NCI-H1417 treated with DMSO at 0.1 percent for 48 hours (cell line): ENCODE measurements at places on chromosomes 13 and 19.

- peak; percentile 52 for DNase-seq
Observed at GRCh38 chr19:54179921-54180461, 7.0 kb upstream of the TMC4 start.

DNA sequence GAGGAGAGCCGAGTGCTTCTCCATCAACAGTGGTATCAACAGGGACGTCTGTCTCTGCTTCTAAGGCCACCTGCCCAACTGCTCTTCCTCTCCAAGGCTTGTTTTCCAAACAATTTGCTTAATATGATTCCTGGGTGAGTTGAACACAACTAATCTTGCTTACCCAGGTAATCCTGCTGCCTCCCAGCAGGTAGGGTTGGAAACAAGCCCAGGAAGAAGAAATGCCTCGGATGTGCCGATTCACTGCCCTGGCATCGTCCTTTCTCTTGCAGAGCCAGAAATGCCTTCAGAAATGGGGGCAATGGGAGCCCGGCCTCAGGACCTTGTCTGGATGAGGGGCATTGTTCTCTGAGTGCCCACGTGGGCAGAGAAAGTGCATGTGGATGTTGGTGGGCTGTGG, 51.9 kb upstream of the C1QTNF9B start:
- no peak for DNase-seq

DNA sequence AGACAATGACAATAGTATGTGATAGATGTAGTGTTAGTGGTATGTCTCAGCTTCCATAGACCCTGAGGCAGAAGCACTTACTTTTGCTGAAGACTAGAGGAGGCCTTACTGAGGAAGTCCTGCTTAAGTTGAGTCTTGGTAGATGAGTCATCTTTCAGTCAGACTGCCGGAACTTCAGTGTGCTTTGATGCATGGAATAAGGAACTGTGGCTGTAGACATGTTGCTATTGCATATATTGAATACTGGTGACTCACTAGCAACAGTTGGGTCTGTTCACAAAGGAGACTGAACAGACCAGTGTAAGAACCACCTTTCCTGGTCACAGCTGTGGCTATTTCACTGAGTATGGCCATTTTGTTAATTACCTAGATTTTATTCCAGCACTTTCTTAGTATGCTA, 1000.6 kb downstream of the OLFM4 start:
- no peak for DNase-seq

- DNase-seq: no peak
Observed at GRCh38 chr13:67736646-67737420, 506.7 kb upstream of the PCDH9 start.

- no peak for DNase-seq
Observed at GRCh38 chr19:51147663-51148062, 5.6 kb downstream of the SIGLEC7 start.

DNA sequence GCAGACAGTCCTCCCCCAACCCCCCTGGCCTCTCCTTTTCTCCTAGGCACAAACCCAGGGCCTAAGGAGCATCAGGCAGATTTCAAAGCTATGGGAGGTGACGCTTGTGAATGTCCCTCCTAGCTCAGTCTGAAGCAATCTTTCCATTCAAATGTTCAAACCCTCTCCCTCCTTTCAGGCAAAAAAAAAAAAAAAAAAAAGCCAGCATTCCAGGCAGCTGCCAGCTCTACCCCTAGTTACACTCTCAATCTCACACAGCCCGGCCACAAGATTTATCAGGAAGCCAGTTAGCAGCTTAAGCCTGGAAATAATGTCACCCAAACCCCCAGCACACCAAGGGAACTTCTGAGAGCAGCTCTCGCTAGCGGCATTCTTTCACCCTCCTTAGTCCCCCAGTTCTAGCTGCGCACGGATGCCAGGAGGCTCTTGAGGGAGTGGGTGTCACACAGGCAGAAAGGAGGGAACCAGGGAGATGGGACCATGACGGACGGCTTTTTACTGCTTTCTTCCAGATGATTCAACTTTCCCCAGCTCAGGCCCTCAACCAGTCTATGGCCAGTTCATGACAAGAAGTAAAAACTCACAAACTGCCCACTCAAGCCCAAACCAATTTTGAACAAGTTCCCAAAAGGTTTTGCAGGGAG, 6.3 kb downstream of the SH3GL1 start:
- no peak for DNase-seq

DNA sequence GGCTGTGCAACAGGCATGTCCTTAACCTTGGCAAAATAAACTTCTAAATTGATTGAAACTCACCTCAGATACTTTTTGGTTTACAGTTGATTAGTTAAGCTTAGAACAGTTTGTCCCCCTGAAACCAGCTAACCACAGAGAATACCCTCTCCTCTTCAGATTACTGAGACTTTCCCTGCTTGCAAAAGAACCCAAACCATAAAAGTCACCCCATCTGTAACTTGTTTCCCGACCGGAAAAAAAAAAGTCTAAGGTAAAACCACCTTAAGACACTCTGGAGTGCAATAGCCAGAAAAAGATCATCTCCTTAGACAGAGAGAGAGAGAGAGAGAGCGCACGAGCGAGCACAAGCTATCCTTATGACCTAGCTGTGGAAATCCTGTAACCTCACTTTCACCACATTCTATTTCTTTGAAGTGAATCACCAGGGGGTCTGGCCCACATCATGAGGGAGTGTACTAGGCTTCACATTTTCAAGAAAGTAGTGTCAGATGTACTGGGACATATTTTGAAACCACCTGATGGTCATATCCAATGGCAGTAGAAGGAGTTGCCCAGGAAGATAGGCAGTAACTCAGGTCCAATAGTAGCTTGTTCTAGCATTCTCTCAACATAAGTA, 11.1 kb upstream of the GTF2F2 start:
- no peak for DNase-seq

GRCh38 chr13:30128591-30128990, 178.8 kb downstream of the KATNAL1 start:
- no peak for DNase-seq

GRCh38 chr19:14695471-14695870, 5.6 kb downstream of the ZNF333 start:
- no peak for DNase-seq

GRCh38 chr19:1259876-1260748, 9.0 kb upstream of the CIRBP start:
- no peak for DNase-seq

DNA sequence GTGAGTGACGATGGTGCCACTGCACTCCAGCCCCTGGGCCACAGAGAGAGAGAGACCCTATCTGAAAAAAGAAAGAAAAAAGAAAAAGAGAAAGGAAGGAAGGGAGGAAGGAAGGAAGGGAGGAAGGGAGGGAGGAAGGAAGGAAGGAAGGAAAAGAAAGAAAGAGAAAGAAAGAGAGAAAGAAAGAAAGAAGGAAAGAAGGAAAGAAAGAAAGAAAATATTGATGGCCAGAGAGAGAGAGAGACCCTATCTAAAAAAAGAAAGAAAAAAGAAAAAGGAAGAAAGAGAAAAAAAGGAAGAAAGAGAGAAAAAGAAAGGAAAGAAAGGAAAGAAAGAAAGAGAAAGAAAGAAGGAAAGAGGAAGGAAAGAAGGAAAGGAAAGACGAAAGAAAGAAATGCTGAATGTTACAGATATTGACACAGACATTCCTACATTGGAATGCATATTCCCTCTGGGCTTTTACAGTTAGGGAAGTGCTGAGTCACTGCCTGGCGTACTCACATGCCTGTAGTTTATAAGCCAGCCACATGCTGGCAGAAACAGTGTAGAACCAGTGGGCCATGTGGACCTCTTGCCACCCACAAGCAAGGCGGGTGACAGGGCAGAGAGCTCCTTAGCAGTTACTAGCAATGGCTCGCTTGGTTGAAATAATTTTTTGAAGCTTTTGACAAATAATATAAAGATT, 34.6 kb upstream of the SLC46A3 start:
- DNase-seq: no peak

- no peak for DNase-seq
Observed at GRCh38 chr19:42596391-42597072, 1.8 kb upstream of the CEACAM8 start.

GRCh38 chr13:73307481-73307880, 248.7 kb downstream of the KLF5 start:
- no peak for DNase-seq

DNA sequence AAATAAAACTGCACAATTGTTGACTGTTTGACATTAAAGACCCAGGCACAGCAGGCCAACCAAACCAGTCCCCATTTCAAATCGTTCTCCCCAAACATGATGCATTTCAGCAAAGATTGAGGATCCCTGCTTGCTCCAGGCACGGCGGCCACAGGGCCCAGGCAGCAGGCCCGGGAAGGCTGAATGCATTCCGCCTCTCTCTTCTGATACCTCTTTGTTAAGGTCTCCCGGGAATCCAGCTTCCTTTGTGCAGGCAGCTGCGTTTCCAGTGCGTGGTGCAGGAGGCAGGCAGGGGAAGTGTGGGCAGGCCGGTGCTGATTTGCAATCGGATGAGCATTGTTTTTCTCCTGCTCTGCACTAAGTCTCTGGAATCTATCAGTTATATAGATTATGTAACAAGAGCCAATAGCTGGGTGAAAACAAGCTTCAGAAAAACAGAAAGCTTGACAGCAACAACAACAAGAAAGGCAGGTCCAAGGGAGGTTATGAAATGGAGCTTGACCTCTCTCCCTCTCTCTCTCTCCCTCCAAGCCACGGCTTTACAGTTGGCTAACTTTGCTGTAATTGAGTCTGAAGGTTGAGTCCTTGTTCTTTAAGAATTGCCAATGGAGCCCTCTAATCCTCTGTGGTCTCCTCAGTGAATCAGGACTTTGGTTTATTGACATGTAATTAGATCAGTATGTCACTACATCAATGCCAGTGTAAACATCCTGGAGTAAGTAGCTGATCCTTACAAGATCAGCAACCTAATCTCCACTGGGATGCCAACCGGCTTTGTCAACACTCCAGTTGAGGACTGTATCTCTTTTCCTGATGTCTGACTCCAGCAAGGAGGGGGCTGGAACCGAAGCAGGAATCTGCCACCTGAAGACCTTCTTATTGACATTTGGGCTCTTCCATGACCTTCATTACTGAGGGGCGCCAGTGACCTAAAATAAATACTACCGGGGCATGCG, 338.0 kb downstream of the TEX29 start:
- no peak for DNase-seq

- DNase-seq: no peak
Observed at GRCh38 chr19:36401475-36401874, 17.0 kb downstream of the ZFP82 start.

GRCh38 chr13:57653229-57653989, 21.9 kb downstream of the PCDH17 start:
- DNase-seq: no peak

- no peak for DNase-seq
Observed at GRCh38 chr13:69028936-69029335, 1078.7 kb upstream of the ATXN8OS start.

DNA sequence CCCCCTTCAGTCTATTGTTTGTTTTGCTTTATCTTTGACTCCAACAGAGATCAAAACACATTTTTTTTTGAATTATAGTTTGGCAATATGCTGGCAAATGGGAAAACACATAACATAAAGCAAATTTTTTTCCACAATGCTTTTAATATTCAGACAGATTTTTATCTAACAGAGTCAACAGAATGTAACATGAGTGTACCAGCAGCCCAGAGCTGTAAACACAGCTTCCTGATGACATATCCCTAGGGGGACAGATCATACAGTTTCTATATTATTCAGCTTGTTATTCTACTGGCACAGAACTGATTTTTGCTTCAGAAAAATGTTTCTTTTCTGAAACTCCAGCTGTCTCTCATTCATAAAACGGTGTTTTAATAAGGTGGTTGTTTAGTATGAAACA, 168.8 kb downstream of the OLFM4 start:
- DNase-seq: no peak

DNA sequence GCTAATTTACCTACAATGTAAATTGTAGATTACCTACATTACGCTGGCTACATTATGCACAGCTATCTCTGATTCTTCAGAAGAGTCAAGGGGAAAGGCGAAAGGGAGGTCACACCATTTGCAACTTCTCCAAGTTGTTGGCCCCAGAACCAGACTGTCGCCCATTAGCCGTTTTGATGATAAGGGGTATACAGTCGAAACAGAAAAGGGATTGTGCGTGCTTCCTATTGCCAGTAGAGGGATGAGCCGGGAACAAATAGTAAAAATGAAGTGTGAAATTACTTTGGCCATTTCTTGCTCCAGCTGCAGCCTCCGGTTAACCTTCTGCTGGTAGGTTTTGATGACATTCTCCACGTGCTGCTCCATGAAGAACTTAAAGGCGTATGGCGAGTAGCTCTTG, 73.8 kb downstream of the LATS2 start:
- DNase-seq: no peak

GRCh38 chr13:62185631-62186255, 770.1 kb upstream of the PCDH20 start:
- DNase-seq: no peak

DNA sequence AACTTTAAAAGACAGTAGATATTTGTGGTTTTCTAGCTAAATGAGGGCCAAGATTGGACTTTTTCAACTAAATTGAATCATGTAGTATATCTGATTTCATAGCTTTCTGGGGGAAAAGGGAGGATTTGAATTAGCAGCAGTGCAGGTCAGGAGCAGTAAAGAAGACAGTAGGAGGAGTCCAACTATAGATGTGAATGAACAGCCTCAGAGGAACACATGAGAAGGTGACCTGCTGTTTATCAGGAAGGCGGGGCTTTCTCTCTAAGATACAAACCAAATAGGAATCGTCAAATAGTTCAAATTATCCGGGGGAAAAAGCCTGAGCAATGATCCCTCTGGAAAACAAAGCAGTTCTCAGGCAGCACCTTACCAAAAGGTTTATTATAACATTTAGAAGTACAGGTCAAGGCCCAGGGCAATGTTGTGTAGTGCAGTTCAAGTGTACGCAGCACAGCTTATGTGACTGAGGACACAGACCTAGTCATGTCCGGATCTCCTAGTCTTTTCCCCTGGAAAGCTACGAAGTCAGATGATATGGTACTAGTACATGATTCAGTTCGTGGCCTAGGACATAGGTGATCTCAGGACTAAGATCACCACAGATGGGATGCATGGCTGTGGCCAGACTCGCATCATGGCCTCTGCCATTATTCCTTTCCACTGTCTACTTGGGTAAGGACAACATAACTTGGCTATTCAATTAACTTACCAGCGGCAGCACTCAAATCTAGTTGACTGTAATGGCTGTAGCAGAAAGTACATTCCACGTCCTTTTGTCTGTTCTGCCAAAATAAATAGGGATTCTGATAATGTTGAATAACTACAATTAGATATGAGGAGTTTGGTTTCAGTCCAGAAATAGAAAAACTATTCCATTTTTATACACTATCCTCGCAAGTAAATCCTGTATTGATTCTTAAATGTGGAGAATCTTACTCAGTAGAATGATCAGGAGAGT, 40.3 kb downstream of the MPHOSPH8 start:
- no peak for DNase-seq
